ENCODE measurements at places on chromosomes 2 and 18.

DNA sequence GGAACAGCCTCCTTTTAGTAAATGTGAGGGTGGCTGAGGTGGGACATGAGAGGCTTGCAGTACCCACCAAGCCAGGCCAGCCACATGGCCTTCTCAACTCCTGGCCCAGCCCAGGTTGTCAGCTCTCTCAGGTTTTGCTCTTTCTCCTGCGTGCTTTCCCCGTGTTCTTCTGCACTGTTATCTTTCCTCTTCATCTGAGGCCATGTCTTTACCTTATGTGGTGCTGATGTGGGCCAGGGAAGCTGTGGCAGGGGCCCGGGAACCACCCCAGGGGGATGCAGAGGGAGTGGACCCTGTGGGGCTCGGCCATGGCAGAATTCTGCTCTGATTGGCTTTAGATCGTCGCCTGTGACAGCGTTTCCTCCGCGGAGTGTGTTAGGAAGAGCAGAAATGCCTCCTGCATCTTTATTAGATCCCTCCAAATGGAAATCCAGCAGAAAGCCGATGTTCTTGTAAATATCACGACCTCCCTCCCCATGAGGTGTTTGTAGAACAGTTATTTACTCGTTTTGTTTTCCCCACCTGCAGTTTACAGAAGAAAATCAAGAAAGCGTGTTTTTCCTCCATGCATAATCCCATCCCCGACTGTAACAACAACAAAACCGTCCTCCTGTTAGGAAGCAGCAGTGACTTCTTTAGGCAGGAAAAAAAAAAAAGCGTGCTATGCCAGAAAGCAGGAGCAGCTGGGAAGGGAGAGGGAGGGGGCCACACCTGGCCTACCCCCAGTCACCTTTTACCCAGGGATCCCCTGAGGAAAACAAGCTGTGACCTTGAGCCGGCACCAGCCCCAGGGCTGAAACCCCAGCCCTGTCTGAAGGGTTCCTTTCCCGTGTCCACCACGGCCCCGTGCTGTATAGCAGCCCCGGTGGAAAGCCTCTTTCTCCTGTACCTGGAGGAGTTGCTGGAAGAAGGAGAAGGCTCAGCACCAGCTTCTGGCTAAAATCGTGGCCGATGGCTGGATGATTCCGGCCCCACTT, 54.8 kb downstream of the HPCAL1 start:
- no peak overlapping the region for H3K27ac ChIP-seq
- DNase-seq = no peak
- no peak overlapping the region for H3K4me3 ChIP-seq
- H3K27me3 ChIP-seq = no peaks in the 10 kb centered on the region

GRCh38 chr2:50612306-50612705, 419.6 kb downstream of the NRXN1 start:
- H3K27me3 ChIP-seq = no peaks in the 10 kb centered on the region
- DNase-seq = no peak
- H3K4me3 ChIP-seq = no peak overlapping the region
- H3K36me3 ChIP-seq = no peaks in the 10 kb centered on the region
- no peak overlapping the region for H3K27ac ChIP-seq

GRCh38 chr18:66495844-66496243, 108.0 kb downstream of the CDH19 start:
- H3K36me3 ChIP-seq = no peaks in the 10 kb centered on the region
- H3K27ac ChIP-seq = no peak overlapping the region
- no peaks in the 10 kb centered on the region for H3K4me1 ChIP-seq
- DNase-seq = peak; percentile 2

- H3K27me3 ChIP-seq = no peaks in the 10 kb centered on the region
- H3K4me3 ChIP-seq = peak within 1 kb of the TSS; percentile 62
- peak; percentile 64 for DNase-seq
- peaks cover 12% of the 10 kb centered on the region for H3K4me1 ChIP-seq
These were observed at the start of gene STON1 for GRCh38 chr2:48530033-48530811. STON1 (plus strand) TSS chr2:48530154; CDS start chr2:48580634, 50,480 bp downstream.

DNA sequence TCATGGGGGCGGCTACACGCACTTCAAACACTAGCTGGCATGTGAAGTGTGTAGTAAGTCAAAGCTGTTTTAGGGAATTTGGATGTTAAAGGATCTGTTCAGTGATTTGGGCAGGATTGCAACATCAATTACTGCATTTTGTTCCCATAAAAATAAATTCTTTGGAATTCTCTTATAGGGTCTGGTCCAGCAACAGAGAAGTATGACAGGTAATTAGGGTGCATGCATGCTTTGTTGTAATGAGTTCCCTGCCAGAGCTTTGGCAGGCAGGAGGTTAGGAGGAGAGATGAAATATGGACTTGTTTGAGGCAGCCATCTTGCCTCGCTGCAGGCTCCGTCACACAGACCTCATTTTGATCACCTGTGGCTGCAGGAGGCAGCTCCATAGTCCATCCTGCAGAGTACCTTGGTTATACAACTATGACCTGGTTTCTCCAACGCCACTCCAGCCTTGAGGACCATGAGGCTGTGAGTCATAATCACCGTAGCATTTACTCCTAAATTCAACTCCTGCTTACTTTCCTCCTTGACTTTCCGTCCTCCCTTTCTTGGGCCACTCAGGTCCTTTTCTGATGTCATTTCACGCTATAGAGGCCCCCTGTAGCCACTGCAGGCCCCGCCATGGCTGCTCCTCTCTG, 26.5 kb upstream of the EML4 start:
- no peaks in the 10 kb centered on the region for H3K36me3 ChIP-seq
- no peak overlapping the region for H3K27ac ChIP-seq
- DNase-seq = no peak
- H3K27me3 ChIP-seq = no peaks in the 10 kb centered on the region
- H3K4me3 ChIP-seq = no peak overlapping the region

GRCh38 chr2:235095569-235095968, 143.8 kb downstream of the SH3BP4 start:
- no peaks in the 10 kb centered on the region for H3K27me3 ChIP-seq
- no peaks in the 10 kb centered on the region for H3K4me1 ChIP-seq
- H3K36me3 ChIP-seq = no peaks in the 10 kb centered on the region
- H3K27ac ChIP-seq = no peak overlapping the region
- no peak for DNase-seq

- no peaks in the 10 kb centered on the region for H3K27me3 ChIP-seq
- H3K36me3 ChIP-seq = 0 out of 3 replicates have a peak, but pooled peaks cover 1% of the 10 kb centered on the region
- no peak overlapping the region for H3K4me3 ChIP-seq
- DNase-seq = no peak
- H3K27ac ChIP-seq = peak overlapping the region; percentile 25
These were observed 27.7 kb downstream of the EIF2AK3 start for GRCh38 chr2:88599527-88599926.

DNA sequence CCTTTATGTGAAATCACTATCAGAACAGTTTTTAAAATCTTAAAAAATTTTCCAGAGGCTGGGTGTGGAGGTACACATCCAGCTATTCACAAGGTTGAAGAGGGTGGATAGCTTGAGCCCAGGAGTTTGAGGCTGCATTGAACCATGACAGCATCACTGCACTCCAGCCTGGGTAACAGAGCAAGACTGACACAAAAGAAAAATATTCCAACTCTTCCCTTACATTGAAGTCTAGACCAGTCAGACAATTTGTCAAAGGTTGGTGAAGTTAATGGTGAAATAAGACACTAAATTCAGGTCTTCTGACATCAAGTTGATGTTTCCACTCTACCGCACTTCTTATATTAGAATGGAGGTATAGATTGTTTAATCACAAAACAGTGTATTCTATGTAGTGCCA, 52.8 kb downstream of the HYCC2 start:
- H3K27me3 ChIP-seq = no peaks in the 10 kb centered on the region
- DNase-seq = no peak
- H3K27ac ChIP-seq = no peak overlapping the region
- H3K4me1 ChIP-seq = no peaks in the 10 kb centered on the region

DNA sequence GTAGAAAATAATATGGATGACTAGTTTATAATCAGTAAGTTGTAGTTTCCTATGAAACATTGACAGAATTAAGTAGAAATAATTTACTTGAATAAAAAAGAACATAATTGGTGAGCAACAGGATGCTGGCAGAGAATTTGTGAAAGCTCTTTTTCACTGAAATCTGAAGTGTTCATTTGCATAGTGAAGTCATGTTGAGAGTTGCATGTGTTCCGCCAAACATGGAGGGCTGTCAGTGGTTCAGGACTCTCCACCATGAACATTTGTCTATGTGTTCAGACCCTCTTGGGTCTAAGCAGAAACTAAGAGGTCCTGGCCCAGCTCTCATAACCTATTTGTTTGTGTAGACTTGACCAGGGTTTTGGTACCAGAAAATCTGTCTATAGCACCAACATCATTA, 182.5 kb upstream of the LINC00305 start:
- no peaks in the 10 kb centered on the region for H3K27me3 ChIP-seq
- H3K36me3 ChIP-seq = no peaks in the 10 kb centered on the region
- no peak for DNase-seq

DNA sequence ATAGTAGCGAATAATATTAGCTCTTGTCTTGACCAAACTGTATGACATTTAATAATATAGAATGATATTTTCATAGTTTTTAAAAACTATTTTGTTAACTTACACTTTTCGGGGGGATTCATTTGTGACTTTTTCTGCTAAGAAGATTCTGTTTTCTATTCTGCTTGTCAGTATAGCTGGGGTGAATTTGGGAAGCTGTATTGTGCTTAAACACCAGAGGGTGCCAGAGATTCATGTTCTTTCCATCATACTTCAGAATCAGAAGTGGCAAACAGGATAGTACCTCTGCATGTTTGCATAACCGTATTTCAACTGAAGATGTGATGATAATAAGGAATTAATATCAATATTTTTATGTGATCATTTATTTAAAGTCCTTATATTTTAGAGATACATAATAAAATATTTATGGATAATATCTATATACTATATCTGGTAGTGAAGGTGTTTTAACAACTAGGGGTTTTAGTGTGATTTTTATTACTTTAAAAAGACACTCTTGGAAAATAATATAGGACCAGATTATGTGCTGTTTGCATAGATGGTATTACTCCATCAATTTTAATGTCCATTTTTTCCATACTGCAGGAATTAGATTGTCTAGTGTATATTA, 81.0 kb downstream of the TAF4B start:
- no peaks in the 10 kb centered on the region for H3K4me1 ChIP-seq
- no peaks in the 10 kb centered on the region for H3K27me3 ChIP-seq
- no peak overlapping the region for H3K4me3 ChIP-seq
- no peaks in the 10 kb centered on the region for H3K36me3 ChIP-seq

- H3K4me1 ChIP-seq = no peaks in the 10 kb centered on the region
- H3K36me3 ChIP-seq = no peaks in the 10 kb centered on the region
- H3K27me3 ChIP-seq = peaks cover 46% of the 10 kb centered on the region
- DNase-seq = no peak
- H3K4me3 ChIP-seq = no peak overlapping the region
These were observed 43.2 kb upstream of the MAPRE3 start for GRCh38 chr2:26927221-26927620.

DNA sequence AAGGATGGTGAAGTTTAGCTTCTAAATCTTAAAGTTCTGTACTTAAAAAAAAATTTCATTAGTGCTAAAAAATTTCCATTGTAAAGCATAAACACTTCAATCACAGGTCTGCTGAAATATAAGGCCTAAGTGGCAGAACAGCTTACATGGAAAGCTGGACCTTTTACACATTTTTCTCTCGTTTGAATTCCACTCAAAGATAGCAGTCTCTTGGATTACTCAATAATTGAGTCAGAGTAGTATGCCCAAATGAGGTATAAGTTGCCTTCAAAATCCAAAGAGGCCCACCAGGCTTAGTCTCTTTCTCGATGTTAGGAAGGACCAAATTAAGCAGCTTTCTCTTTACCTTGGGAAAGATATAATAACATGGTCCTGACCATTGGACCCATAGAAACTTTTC, 220.4 kb upstream of the CWC22 start:
- no peaks in the 10 kb centered on the region for H3K27me3 ChIP-seq
- no peak overlapping the region for H3K4me3 ChIP-seq
- H3K27ac ChIP-seq = no peak overlapping the region
- no peak for DNase-seq
- no peaks in the 10 kb centered on the region for H3K4me1 ChIP-seq
- H3K36me3 ChIP-seq = no peaks in the 10 kb centered on the region

All from K562 (cell line).